Adrenal gland (tissue), 19 donors: ENCODE measurements at places on chromosomes 4 and X. TPM values are rescaled to one million over a fixed set of nuclear protein-coding genes. Genes with fewer than 3 reads are reported as not detected.

The TACC3 gene
- 19.7 TPM for polyA plus RNA-seq

The HEPH gene
- 14.9 TPM for polyA plus RNA-seq

The HS3ST1 gene
- 1.5 TPM for polyA plus RNA-seq

The NOX1 gene
- polyA plus RNA-seq: 0.16 TPM

The VCX2 gene
- polyA plus RNA-seq: not detected

The COQ2 gene
- 19.4 TPM for polyA plus RNA-seq

The LARP7 gene
- polyA plus RNA-seq: 61.1 TPM

The FSTL5 gene
- polyA plus RNA-seq: 4.7 TPM

The CXCL5 gene
- not detected for polyA plus RNA-seq

The CENPVL1 gene
- polyA plus RNA-seq: not detected

The SPANXB1 gene
- polyA plus RNA-seq: not detected
